Colonic mucosa (tissue), 4 donors: ENCODE measurements at places on chromosomes 11 and 22. TPM values are rescaled to one million over a fixed set of nuclear protein-coding genes. Genes with fewer than 3 reads are reported as not detected.

DNA sequence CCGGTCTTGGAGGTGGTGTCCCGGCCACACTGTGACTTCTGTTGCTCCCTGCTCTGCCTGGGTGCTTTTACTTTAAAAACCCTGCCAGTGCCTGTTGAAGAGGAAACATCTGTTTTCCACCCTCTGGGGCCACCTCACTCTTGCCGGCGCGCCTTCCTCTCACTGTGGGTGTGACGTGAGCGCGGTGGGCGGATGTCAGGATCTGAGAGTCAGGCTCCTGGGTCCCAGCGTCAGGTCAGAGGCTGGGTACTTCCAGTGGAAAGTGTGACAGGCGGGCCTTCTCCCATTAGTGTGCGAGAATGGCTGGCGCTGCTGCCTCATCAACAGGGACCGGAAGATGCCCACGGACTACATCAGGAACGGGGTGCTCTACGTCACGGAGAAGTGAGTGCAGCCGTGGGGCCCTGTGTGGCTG, 54.2 kb downstream of the GRAMD4 start:
- no peak for DNase-seq

GRCh38 chr22:27962268-27963044, 43.4 kb upstream of the PITPNB start:
- DNase-seq, result no peak

- DNase-seq, result no peak
Observed at GRCh38 chr22:47550524-47551430, 788.3 kb downstream of the TBC1D22A start.

GRCh38 chr11:121321614-121322243, 29.2 kb downstream of the SC5D start:
- DNase-seq, result peak; percentile 55

LYVE1 gene
- 10.3 TPM for total RNA-seq

GRCh38 chr11:118912742-118913410, 12.8 kb downstream of the BCL9L start:
- DNase-seq, result peak; percentile 66

- DNase-seq, result no peak
Observed at GRCh38 chr22:35568751-35569739, 28.4 kb downstream of the RASD2 start.

DNA sequence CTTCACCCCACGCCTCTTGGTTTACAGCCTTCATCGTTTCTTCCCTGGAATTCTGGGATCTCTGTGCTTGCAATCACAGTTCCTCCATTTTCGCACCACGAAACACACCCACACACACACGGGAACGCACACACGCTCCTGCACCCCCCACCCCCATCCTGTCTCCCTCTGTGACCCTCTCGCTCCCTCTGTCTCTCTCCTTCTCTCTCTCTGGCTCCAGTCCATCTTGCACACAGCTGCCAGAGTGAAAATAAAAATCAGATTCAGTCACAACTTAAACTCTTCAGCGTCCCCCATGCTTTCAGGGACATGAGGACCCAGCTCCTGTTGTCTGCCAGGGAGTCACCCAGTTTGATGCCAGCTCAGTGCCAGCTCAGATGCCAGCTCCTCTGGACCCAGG, 3.0 kb downstream of the GAL start:
- DNase-seq, result no peak

DNA sequence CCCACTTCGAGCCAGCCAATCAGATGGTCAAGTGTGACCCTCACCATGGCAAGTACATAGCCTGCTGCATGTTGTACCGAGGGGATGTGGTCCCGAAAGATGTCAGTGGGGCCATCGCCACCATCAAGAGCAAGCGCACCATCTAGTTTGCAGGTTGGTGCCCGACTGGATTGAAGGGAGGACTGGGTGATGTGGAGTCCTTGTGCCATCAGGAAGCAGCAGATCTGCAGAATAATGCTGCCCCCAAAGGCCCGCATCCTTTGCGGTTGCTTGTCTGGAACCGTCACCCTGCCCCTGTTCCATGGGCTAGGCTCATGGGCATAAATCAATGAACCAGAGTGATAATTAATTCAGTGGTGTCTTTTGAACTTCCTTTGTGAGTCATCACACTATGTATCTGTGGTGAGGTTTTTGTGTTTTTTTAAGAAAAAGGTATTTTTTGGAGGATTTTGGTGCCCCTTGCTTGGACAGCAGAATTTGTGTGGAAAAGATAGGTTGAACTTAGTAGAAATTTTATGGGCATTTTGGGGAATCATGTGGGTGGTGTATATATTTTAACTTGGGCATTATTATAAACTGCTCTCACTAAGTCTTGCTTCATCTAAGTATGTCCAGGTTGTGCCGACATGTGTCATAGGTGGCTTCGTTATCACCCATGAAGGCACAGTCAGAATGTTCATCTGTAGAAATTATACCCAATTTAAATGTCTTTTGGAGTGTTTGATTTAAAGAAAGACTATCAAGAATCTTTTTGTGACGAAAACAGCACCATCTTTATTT, 22.3 kb downstream of the LRRC74B start:
- no peak for DNase-seq

ADAMTS8 gene
- total RNA-seq, result 12.2 TPM

- DNase-seq, result peak; percentile 53
Observed at GRCh38 chr11:94544646-94545263, 1.0 kb downstream of the FUT4 start.

PELI3 gene
- total RNA-seq, result 3.8 TPM

GRCh38 chr11:117731722-117732290, 65.2 kb downstream of the DSCAML1 start:
- DNase-seq, result no peak

SLC37A2 gene
- total RNA-seq, result 5.1 TPM

DNA sequence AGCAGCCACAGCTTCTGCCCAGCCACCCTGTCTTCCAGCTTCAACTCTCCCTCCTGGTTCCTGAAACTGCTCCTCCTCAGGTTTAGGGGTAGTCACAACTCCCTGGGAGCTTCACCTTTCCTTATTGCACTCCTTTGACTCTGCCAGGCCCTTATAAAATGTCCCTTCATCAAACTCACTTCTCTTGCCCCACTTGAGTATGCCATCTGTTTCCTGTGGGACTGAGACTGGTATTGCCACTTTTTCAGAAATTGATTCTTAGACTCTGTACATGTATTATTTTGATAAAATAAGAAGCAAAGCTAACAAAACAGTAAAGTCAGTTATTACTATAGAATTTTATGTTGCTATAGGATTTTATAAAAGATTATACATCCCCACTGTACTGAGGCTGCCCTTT, 134.1 kb downstream of the SPON1 start:
- DNase-seq, result no peak

- no peak for DNase-seq
Observed at GRCh38 chr11:99739464-99740089, 718.8 kb downstream of the CNTN5 start.

DNA sequence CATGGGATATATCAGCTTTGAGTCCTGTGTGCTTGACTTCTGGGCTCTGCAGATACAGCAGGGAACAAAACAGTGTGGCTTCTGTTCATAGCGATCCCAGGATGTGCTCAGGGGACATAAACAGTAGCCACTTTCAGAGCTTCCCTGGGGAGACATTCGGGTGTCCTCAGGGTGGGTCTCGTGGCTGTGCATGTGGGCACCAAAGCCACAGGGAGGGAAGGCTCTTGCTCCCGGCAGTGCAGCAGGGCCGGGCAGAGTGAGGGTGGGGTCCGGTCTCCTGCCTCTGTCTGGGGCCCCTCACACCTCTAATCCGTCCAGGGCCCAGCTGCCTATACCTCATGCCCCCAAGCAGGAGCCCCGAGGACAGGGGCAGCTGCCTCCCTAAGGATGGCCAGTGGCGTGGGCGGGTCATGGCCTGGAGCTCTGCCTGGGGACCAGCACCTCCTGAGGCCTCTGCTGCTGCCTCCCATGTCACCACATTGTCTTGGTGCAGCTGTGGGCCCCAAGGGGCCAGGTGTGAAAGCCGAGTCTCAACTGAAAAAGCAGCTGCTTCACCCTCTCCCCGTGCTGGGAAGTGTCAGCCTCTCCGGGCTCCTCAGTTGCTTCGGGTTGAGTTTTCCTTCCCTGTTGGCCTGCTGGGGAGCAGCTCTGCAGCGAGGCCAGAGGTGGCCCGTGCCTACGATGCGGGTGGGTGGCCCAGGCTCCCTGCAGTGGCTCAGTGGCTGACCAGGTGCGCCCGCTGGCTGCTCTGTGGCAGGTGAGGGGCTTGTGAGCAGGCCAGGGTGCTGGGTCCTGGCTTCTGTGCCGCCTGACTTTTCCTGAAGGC, 3.8 kb downstream of the TPCN2 start:
- no peak for DNase-seq

DNA sequence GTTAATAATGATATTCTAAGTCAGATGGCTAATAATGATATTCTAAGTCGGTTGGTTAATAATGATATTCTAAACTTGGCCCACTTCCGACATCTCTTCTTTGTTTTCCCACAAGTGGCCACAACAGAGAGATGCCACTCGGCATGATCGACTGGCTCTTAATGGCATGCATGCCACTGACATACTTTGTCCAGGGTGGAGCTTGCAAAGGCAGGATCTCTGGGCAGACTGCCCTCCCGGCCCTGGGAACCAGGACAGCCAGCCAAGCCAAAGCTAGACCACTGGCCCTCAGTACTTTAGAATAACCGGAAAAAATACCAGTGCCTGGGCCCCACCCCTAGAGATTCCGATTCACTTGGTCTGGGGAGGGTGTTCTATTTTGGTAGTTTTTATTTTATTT, 78.1 kb downstream of the KIAA1671 start:
- DNase-seq, result no peak

GRCh38 chr11:36258730-36259360, 30.4 kb downstream of the COMMD9 start:
- DNase-seq, result peak; percentile 31

DNA sequence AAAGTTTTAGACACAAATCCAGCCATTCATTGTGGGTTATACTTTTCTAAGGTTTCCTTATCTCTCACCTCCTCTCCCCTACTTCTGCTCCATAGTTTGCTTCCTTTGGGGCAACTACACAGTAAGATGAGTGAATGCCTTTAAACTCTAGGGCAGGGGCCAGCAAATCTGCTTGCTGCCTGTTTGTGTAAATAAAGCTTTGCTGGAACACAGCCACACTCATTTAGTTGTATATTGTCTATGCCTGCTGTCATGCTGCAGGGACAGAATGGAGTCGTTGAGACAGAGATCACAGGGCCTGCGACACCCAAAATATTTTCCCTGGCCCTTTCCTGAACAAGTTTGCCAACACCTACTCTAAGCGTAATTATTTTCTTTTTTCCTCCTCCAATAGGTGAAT, 58.7 kb downstream of the TECTA start:
- no peak for DNase-seq

DNA sequence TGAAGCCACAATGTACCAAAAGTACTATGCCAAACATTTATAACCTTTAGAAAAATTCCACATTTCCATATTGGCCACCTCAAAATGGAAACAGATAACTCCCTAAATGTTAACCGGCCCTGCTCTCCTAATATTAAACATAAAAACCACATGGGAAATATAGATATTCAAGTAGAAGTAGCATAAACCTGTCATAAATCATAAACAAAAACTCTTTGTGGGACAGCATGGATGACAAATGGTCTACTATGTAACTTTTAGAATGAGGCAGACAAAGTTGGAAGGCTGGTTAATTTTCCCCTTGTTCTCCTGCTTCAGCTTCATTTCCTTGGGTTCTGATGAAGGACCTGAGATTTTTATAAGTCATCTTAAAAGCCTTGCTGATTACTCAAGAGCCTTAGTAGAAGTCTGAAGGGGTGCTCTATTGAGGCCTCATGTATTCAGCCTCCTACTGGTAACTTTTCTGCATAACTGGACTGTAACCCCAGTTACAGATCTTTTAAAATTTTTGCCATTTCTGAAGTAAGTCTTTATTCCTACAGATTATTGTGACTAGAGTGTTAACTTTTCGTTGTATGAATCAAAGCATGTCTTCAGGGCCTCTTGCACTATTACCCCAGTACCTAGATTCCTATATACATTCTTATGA, 116.4 kb downstream of the STIM1 start:
- DNase-seq, result no peak

MRGPRX1 gene
- not detected for total RNA-seq

- peak; percentile 48 for DNase-seq
Observed at GRCh38 chr11:126140926-126141280, 70.5 kb downstream of the RPUSD4 start.

PRR33 gene
- not detected for total RNA-seq

DNA sequence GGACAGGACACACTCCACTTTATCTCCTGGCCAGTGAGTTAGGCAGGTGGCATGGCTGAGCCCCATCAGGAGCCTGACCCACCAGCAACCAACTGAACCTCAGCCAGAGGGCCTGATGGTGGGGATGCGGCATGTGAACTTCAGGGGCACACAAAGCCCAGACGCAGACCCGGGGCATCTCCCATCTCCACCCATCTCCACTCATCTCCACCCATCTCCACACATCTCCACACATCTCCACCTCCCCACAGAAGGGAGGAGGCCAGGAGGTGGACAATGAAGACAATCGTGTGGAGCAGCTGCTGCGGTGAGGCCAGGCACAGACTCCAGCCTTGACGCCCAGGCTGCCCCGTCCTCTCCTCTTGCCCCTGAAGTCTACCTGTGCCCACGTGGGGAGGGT, 340.8 kb downstream of the CTTN start:
- no peak for DNase-seq

- no peak for DNase-seq
Observed at GRCh38 chr11:82406611-82407010, 327.1 kb downstream of the FAM181B start.

DNA sequence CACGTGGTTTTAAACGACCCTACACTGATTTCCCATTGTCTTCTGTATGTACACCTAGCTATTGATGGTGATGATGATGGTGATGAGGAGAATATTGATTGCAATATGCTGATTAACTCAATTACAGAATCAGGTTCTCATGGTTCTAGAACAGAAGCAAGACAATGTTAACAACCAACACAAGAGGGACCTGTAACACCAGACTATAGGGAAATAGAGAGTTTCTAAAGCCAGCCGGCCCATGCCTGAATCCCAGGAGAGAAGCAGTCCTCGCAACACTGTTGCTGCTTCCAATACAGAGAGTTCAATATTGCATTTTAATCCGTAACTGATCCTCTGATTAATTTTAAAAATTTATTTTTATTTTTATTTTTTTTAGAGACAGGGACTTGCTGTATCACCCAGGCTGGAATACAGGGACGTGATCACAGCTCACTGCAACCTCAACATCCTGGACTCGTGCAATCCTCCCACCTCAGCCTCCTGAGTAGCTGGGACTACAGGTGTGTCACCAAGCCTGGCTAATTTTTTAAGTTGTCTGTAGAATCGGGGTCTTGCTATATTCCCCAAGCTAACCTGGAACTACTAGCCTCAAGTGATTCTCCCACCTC, 22.2 kb upstream of the UBASH3B start:
- DNase-seq, result no peak

- no peak for DNase-seq
Observed at GRCh38 chr11:10663990-10664389, 29.6 kb downstream of the IRAG1 start.

MIOX gene
- not detected for total RNA-seq

- no peak for DNase-seq
Observed at GRCh38 chr11:74957937-74958629, 9.0 kb downstream of the SPCS2 start.

GLYAT gene
- total RNA-seq, result not detected

GRCh38 chr11:13354335-13354734, 76.7 kb downstream of the BMAL1 start:
- DNase-seq, result no peak
